Lung (tissue), 17 donors: ENCODE measurements at places on chromosomes 16 and 17. TPM values are rescaled to one million over a fixed set of nuclear protein-coding genes. Genes with fewer than 3 reads are reported as not detected.

The CA4 gene
- 50.0 TPM for total RNA-seq

DNA sequence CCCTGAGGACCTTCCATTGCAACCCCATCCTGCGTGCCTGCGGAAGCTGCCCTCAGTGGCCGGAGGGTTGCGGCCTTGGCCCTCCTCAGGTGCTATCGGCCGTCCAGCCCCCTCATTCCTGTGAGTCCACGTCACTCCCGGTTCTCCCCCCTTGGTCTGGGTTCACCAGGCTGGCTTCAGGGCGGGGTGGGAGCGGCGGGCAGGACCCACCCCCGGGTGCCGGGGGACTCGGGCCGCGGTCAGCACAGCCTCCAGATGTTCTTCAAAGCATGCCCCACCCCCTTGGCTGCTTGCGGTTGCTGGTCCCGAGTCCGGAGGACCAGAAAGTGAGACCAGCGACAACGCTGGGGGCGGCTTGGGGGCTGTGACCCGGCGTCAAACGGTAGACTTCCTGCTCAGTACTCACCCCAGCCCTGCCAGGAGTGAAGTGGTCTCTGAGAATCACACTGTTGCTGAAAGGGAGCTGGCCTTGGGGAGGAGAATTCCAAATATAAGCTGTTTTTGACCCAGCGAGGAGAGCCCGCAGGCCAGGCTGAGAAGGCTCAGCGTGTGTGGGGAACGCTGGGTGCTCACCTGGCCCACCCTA is 4.5 kb downstream of the ZNF469 start:
- H3K36me3 ChIP-seq: no peaks in the 10 kb centered on the region
- H3K27ac ChIP-seq: no peak overlapping the region
- H3K27me3 ChIP-seq: peaks cover 10% of the 10 kb centered on the region
- no peaks in the 10 kb centered on the region for H3K4me1 ChIP-seq
- no peak overlapping the region for H3K4me3 ChIP-seq

- no peaks in the 10 kb centered on the region for H3K27me3 ChIP-seq
- H3K4me1 ChIP-seq: peaks cover 13% of the 10 kb centered on the region
- no peak overlapping the region for H3K4me3 ChIP-seq
- H3K27ac ChIP-seq: no peak overlapping the region
Observed at GRCh38 chr16:89697161-89697615, 4.3 kb downstream of the SPATA2L start.

The CHP2 gene
- 2.0 TPM for total RNA-seq

The RASD1 gene
- 11.4 TPM for total RNA-seq

DNA sequence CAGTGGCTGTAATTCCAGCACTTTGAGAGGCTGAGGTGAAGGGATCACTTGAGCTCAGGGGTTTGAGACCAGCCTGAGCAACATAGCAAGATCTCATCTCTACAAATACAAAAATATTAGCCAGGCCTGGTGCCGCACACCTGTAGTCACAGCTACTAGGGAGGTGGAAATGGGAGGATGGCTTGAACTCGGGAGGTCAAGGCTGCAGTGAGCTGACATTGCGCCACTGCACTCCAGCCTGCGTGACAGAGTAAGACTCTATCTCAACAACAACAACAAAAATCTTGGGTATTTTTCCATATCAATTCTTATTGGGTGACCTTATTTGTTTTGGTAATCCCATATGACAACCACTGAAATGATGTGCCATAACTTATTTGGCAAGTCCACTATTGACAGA is 52.6 kb downstream of the SCNN1G start:
- no peak overlapping the region for H3K4me3 ChIP-seq
- no peak overlapping the region for H3K27ac ChIP-seq
- no peaks in the 10 kb centered on the region for H3K4me1 ChIP-seq
- H3K36me3 ChIP-seq: no peaks in the 10 kb centered on the region
- DNase-seq: no peak

- H3K36me3 ChIP-seq: no peaks in the 10 kb centered on the region
- H3K4me3 ChIP-seq: no peak overlapping the region
- no peak for DNase-seq
- H3K27ac ChIP-seq: no peak overlapping the region
- peaks cover 3% of the 10 kb centered on the region for H3K4me1 ChIP-seq
Observed at GRCh38 chr16:49712542-49712941, 143.4 kb downstream of the ZNF423 start.

DNA sequence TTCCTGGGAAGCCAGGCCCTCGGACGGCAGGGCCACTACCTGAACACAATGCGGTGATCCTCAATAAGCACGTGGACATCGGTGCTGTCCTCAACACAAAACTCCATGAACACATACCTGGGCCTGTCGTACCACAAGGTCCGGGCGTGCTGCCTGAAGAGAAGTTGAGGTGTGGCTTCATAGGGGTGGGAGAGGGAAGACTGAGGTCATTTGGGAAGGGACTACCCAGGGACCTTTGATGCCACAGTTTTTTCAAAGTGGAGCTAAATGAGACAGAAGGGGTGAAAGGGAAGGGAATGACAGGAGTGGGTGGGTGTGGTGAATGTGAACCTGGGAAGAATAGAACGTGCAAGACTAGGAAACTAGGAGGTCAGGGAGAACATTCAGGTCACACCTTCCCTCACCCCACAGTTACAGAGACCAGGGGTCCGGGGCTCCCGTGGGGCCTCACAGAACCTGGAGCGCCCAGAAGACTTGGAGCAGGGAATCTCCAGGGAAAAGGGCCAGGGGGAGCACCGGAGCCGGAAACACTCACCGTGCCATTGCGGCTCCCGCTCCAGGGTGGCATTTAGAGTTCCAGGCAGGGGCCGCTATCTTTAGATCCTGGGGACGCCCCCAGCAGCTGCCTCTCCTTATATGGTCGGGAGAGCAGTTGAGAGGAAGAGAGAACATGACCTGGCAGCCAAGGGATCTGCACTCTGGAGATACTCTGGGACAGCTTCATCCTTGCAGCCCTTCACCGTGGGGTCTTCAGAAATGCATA is at the start of gene PTGES3L:
TSS of gene PTGES3L (minus strand) at position 570 of the 763 bp plus-strand sequence. CDS start at position 543, 27 bp downstream.
- peaks cover 12% of the 10 kb centered on the region for H3K4me1 ChIP-seq
- H3K27ac ChIP-seq: peak within 1 kb of the TSS; percentile 91
- no peaks in the 10 kb centered on the region for H3K36me3 ChIP-seq
- H3K27me3 ChIP-seq: no peaks in the 10 kb centered on the region

The TBC1D3E gene
- not detected for total RNA-seq

- no peaks in the 10 kb centered on the region for H3K36me3 ChIP-seq
- DNase-seq: no peak
- peaks cover 32% of the 10 kb centered on the region for H3K4me1 ChIP-seq
- no peak overlapping the region for H3K27ac ChIP-seq
- H3K27me3 ChIP-seq: no peaks in the 10 kb centered on the region
- no peak overlapping the region for H3K4me3 ChIP-seq
Observed at GRCh38 chr17:28947639-28948038, 3.7 kb downstream of the PHF12 start.
